ENCODE measurements at places on chromosomes 13 and 19.

DNA sequence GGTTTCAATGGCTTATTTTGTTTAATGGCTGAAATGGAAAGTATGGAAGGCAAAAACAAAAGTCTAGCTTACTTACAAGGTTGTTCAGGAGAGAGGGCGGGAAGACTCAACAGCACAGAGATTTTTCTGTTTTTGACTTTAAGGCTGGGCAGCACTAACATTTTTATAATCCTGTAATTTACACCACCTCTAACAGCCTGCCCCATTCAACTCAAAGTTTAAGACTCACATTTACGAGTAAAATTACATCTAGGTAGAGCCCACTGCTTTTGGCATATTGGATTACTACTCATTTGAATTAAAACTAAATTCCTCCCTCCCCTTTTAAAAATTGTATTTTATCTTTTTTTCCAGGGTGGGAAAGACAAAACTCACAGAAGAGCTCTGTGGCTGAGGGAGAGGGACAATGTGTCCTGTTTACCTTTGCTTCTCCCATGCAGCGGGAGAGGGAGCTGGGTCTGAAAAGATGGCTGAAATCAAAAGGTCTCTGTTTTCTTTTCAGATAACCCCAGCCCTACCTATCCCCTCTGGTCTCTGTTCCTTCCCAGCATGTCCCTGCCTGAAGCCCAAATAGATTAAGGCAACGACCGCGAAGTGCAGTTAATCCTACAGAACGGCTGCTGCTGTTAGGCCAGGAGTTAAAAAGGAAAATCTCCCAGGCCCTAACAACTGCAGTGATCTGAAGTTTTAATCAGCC, 6.6 kb downstream of the EFNB2 start:
- no peak for DNase-seq

GRCh38 chr13:92592757-92593156, 633.9 kb upstream of the GPC6 start:
- no peak for DNase-seq

- no peak for DNase-seq
These were observed 44.7 kb downstream of the TPT1 start for GRCh38 chr13:45296259-45296658.

GRCh38 chr13:82713687-82714405, 1168.4 kb downstream of the SLITRK1 start:
- no peak for DNase-seq

GRCh38 chr19:4732680-4733114, 9.1 kb upstream of the DPP9 start:
- DNase-seq: peak; percentile 15

DNA sequence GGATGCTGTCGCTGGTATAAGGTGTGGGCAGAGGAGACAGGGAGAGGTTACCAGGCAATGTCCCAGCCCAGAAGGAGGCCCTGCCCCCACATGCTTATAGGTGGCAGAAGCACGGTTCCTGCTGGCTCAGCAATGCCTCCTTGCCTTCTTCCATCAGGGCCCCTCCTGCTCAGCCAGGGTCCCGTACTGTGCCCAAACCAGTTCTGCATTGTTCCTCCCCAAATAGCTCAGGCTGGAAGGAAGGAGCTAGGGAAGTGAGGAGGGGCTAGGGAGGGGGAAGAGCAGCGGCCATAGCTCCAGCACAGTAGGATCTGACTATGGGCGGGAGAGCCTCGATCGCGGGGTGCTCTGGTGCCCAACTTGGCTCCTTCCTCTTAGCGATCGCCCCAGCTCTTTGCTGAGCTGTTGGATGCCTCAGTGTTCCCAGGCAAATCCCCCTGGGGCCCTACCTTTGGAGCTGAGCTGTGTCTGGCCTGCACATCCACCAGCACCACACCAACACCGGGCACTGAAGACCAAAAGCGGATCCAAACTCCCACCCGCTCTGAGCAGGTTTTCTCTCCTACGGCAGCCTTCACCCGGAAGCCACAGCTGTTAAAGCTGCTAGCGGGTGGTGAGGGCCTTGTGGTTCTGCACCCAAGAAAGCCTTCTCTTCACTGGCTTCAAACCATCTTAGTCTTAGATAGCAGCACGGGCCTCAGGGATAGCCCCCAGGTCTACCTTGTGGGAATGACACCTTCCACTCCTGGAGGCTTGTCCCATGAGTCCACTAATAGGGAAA, 32.1 kb upstream of the PEPD start:
- no peak for DNase-seq

DNA sequence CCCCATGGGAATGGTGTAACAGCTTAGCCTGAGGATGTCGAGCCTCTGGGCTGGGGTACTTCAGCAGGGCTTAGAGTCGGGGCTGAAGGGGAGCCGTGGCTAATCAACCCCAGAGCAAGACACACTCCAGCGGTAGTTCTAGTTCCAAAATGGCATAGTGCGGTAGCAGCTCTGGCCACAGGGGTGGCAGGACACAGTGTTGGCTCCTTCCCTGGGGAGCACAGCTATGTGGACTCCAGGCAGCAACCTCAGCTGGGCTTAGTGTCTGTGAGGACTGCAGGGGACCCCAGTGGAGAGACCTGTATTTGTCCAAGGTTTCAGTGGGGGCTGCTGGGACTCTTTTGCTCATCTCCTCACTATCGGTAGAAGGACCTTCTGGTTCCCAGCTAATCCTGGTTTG, 70.8 kb upstream of the PCDH20 start:
- DNase-seq: no peak
